ENCODE measurements at places on chromosomes 6 and 20.

DNA sequence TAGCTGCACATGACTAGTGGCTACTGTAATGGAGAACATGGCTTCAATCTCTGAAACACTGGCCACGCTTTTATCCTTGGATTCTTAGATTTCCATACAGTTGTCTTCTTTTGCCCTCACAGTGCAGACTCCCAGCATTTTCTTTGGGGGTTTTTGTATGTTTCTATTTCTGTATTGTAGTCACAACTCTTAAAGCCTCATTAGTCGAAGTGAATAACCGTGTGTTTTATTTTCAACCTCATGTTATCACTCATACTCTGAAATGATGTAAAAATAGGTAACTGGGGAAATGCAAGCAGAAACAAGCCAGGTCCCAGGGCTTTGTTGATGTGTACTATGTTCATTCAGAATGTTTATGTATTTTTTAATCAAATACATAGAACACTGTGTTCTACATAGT, 162.9 kb downstream of the JARID2 start:
- no peak for DNase-seq

DNA sequence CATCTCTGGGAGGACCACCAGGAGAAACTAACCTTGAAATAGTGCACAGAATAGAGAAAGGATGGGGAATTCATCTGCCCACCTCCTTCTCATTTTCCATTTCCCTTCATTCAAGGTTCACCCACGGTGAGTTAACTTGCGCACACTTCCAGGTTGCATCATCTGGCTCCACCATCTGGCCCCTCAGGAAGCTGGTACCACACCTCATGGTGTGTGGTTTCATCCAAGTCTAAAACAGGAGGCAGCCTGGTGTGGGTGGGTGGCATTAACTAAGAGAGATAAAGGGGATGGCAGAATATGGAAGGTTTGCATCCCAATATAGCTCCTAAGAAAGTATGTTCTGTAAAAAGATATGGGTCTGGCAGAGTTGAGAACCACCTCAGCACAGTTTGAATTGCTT, 3.8 kb downstream of the ZNF334 start:
- DNase-seq = no peak

- DNase-seq = no peak
Observed at GRCh38 chr6:26533532-26533931, 4.6 kb upstream of the HMGN4 start.

DNA sequence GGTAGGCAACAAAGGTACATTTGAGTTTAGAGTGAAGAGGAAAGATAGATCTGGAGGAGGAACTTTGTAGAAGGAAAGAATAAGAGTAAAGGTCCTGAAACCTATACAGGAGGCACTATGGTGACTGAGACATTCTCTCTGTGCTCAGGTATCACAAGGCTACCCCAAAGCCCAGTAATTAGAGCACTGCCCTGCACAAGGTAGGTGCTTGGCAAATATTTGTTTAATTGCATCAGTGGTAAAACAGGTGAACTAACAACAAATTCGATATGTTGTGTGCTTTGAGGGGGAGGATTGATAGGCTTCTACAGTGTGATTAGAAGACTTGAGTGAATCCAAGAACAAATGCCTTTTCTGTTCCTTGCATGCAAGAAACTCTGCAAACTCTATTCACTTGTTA, 6.8 kb upstream of the TSHZ2 start:
- no peak for DNase-seq

- DNase-seq = no peak
Observed at GRCh38 chr6:38350942-38351341, 288.8 kb downstream of the BTBD9 start.

- no peak for DNase-seq
Observed at GRCh38 chr20:11457488-11457887, 460.2 kb upstream of the BTBD3 start.

- no peak for DNase-seq
Observed at GRCh38 chr6:20572288-20572687, 38.0 kb downstream of the CDKAL1 start.

- DNase-seq = no peak
Observed at GRCh38 chr6:26284537-26285142, 80.4 kb upstream of the BTN3A2 start.

DNA sequence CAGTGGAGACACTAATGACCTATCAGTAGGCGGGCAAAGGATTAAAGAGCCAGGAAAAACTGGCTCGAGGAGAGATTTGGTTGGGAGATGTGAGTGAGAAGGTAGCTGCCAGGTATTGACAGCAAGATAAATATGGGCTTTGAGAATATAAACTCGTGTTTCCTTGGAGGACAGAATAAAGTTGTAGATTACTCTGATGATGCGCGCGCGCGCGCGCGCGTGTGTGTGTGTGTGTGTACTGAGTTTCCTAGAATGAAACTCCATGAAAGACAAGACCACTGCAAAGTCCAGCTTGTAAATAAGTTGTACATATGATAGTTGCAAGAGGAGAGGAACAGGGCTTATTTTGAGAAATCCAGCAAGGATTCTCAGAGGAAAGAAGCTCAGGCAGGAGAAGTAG, 13.3 kb upstream of the TREM2 start:
- DNase-seq = no peak

- no peak for DNase-seq
Observed at GRCh38 chr20:12700701-12701100, 308.1 kb upstream of the SPTLC3 start.

DNA sequence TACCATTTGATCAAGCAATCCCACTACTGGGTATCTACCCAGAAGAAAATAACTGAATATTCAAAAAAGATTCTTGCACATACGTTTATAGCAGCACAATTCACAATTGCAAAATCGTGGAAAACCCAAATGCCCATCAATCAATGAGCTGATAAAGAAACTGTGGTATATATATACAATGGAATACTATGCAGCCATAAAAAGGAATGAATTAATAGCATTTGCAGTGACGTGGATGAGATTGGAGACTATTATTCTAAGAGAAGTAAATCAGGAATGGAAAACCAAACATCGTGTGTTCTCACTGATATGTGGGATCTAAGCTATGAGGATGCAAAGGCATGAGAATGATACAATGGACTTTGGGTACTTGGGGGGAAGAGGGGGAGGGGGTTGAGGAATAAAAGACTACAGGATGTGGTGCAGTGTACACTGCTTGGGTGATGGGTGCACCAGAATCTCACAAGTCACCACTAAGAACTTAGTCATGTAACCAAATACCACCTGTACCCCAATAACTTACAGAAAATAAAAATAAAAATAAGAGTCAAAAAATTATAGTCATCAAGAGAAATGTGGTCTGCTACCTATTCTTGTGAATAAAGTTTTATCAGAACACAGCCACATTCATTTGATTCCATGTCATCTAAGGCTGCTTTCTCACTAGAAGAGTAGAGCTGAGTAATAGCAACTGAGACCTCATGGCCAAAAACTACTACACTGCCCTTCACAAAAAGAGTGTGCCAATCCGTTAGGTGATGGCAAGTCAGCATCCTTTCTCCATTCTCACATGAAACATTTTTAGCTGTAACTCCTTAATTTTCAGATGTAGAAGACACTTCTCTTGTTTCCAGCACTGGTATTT, 8.7 kb upstream of the HUS1B start:
- no peak for DNase-seq

- DNase-seq = no peak
Observed at GRCh38 chr6:155528335-155528734, 72.7 kb upstream of the NOX3 start.

- no peak for DNase-seq
Observed at GRCh38 chr6:63549076-63549475, 23.2 kb upstream of the LOC128125822 start.

DNA sequence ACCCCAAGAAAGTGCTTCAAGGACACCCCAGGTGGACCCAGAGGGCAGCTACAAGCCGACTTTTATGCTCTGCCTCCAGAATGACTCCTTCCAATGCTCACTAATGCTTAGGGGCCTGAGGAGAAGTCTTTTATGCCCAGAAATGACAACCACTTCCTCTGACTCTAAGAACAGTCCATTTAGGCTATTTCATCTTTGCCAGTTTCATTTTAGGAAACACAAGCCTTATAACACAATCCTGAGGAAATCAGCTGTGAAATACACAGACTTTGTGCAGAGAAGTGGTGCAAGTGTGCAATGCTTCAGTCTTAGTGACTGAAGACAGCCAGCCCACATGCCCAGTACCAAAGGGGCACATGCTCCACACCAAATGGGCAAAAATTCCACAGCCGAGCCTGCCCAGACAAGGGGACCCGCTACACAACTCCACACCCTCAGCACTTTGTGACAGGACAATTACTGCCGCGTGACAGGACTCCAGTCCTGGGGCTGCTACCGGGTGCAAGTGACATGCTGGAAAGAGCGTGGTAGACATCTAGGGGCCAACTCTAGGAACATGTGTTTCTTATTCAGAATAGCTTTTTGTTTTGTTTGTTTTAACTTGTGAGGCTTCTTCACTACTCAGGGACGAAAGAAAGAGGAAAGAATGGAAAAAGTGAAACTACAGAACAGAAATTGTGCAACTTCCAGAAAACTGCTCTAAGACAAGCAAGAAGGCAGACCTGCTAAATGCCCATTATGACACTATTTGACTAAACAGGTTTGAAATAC, 28.2 kb upstream of the PLAGL1 start:
- DNase-seq = no peak

GRCh38 chr20:57269148-57269984, 2.9 kb upstream of the BMP7 start:
- no peak for DNase-seq

GRCh38 chr6:141682391-141682790, 450.3 kb upstream of the GJE1 start:
- no peak for DNase-seq

DNA sequence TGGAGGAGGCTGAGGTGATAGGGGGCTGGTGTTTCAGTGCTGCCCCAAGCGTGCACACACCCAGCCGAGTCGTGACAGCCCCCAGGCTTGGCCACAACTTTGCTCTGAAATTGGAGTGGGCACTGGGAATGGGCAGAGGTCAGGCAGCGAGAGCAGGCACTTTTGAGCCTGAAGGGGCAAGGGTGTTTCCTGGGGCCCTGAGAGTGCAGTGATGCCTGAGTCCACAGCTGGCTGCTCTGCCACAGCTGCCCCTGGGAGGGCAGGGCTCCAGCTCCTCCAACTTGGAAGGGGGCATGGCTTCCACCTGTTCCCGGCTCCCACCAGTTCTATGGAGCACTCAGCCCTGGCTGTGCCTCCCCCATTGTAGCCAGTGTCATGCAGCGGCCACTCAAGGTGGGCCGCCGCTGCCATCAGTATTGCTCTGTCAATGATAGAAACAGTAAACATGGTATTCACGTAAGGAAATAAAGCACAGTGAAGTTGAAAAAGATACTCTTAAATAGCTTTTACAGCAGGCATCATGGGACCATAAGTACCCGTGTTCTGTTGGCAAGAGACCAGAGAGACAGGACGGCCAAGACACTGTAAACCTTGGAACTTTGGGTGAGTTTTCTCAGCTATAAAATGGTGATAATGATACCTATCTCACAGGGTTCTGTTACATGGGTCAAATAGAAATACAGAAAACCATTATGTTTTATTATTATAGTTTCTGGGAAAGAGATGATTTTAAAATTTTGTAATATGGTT, 108.9 kb downstream of the THEMIS start:
- DNase-seq = no peak

- no peak for DNase-seq
Observed at GRCh38 chr6:150196942-150197745, 54.3 kb downstream of the PPP1R14C start.

DNA sequence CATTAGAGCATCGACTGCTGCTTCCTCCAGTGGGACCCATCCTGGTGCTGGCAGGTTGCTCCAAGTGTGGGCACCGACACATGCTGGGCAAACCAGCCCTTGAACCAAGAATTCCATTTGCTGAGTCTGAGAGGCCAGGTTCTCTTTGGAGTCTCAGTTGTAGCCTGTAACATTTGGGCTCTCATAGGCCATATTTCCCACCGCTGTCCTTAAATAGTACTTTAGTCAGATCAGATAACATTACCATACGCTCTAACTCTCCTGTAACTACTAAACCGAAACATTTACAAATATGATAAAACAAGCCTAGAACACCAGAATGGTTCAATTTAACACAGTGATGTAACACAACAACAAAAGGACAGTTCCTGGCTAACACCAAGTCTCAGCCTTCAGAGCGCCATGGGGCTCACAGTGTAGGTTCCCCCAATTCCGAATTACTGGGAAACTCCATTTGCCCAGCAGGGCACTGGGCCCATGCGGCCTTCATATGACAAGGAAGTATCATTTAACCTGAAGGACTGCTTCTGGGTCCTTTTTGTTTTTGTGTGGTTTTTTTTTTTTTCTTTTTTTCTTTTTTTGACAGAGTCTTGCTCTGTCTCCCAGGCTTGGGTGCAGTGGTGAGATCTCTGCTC, 28.4 kb upstream of the CD93 start:
- no peak for DNase-seq

GRCh38 chr6:104986625-104987024, 29.7 kb downstream of the LIN28B start:
- no peak for DNase-seq

DNA sequence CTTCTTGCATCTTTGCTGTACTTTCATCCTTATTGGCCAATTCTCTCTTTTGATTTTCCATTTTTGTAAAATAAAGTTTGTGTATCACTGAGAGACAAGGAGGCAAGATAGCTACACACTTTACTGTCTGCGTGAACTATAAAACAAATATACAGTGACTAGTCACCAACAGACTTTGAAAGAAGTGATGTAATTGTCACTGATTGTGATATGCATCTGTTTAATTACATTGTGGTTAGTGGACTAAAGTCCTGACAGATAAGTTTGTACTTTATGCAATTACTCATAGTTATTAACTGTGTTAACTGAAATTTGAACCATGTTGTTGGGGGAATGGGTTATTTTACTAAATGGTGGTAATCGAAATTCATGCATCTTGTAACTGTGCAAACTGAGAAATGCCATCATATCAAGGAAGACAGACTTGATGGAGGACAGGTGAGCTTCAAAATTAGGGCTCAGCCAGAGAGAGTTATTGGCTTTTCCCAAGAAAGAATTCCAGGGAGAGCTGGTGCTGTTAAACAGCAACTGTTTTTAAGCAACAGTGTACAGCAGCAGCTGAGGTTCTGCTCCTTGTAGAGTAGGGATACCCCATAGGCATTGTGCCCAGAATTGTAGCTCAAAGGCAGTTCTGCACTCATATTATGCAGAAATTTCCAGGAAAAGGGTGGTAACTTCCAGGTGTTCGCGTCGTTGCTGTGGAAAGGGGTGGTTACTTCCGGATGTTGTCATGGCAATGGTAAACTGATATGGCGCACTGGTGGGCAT, 62.9 kb downstream of the EFHC1 start:
- no peak for DNase-seq

DNA sequence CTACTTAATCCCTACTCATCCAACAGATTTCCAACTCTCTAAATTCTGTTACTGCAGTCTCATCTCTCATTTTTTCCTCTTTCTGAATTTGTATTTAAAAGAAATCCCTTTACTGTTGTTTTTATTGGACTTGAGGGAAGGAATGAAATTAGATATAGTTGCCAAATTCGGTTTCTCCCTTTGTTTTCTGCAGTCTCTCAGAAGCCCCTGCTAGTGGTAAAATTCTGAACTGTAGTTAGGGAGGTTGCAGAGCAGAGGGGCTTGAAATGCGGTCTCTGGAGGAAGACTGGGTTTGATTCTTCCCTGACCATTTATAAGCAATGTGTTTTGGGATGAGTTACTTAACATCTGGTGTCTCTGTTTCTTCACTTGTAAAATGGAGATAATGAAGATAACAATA, 106.3 kb upstream of the TBX18 start:
- no peak for DNase-seq

Data from stimulated activated CD8-positive, alpha-beta memory T cell treated with anti-CD3 and anti-CD28 coated beads, Interleukin-2, amount 100 ng/mL, for 48 hours (primary cell).